ENCODE measurements at places on chromosomes 12 and 14.

- no peak for DNase-seq
These were observed 161.2 kb downstream of the RERGL start for GRCh38 chr12:17928708-17929366.

- DNase-seq: no peak
These were observed 100.4 kb downstream of the SLC38A1 start for GRCh38 chr12:46168426-46168825.

DNA sequence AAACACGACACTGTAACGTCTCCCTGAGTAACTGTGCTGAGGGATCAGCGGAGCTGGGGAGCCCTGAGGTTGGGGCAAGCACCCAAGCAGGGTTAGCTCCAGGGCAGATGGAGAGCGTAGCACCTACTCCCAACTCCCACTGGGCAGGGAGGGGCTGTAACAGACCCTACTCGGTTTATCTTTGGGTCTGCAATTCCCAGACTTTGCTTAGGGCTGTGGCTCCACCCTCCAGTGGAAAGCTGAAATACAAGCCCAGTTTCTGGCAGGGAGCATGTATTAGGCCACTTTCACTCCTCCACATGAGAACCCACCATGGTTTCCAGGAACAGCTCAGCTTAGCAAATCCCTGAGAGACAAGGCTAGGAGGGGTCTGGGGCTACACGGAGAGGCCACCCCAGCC lies 17.3 kb upstream of the TC2N start:
- no peak for DNase-seq

- DNase-seq: no peak
These were observed 3.3 kb downstream of the ENO2 start for GRCh38 chr12:6917491-6918231.
